ENCODE measurements at places on chromosomes 7 and 10.

- DNase-seq: no peak
These were observed 19.8 kb upstream of the TRIL start for GRCh38 chr7:28977881-28978280.

DNA sequence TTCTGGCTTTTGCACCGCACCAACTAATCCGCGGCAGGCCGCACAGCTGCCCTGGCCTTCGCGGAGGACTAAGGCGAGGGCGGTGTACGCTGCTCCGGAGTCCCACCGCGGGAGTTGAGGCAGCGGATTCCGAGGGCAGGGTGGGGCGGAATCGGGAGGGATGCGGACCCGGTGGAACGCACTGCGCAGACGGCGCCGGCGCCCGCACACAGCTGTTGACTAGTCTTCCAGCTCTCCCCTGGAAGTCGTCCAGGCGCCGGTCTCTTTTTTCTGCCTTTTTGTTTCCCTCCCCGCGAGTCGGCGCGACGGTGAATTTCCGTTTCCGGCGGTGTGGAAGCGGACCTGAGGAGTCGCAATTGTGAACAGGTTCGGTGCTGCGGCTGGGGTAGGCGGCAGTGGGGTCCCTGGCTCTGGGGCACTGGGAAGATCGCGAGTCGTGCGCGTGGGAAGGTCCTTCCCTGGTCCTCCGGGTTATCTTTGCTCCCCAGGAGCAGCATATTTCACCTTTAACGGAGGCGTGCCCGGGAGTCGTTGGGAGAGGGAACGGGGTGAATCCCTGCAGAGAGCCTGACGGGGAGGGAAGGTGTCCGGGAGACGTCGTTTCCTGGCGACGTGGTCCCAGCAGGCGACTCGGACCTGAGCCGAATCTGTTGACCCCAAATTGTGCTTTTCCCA lies at the start of gene ASAH2B:
TSS of gene ASAH2B (plus strand) at position 319 of the 675 bp plus-strand sequence. CDS start 5,195 bp downstream, outside the sequence.
- DNase-seq: no peak

GRCh38 chr10:76358743-76359395 lies 927.4 kb downstream of the LRMDA start:
- DNase-seq: no peak

DNA sequence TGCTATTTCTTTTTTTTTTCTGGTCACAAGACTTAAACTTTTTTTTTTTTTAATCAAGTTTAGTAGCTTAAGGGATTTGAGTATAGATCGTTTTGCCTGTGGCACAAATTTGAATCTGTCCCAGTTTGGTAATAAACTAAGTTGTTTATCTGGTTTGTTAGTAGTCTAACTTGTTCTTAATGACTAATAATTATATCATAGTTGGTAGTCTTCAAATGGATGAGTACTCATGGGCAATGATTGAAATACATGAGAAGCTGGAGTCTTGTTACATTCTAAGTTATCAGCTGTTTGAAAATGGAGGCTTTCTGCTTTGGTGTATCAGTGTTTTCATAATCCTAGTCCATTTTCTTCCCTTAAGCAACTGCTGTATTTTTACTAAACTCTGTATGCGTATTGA lies 12.3 kb downstream of the BTAF1 start:
- DNase-seq: no peak

DNA sequence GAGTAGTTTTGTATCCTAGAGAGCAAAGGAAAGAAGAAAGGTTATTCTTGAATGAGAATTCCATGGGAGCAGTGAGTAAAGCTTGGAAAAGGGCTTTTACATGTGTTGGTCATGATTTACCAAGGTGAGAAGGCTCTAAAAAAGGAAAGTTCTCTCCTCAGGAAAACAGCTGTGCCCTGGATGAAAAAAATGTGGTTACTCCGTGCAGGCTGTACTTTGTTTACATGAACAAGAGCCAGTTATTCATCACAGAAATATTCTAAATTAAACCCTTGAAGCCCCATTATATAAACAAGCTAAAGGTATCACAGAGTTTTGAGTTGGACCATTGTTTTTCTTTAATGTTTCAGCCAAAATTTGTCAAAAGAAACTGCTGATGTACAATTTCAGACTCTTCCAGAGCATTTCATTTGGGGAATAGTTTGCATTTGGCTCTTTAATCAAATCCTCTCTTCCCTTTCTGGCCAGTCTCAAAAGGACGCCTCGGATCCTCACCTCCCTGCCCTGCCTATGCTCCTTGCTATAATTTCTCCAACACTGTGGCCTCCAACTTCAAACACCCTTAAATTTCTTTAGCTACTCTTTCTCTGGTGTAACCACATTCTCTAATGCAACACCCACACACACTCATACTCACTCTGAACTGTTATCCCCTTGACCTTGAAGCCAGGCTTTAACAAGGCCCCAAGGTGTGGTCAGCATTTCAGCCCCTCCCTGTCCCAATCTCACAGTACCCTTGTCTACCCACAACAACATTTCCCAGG lies 47.4 kb downstream of the AFAP1L2 start:
- DNase-seq: no peak

- no peak for DNase-seq
These were observed 48.6 kb downstream of the ICA1 start for GRCh38 chr7:8213381-8213780.

- DNase-seq: no peak
These were observed 51.5 kb downstream of the CRPPA start for GRCh38 chr7:16369855-16370254.

GRCh38 chr7:159119851-159120539 lies 24.7 kb downstream of the VIPR2 start:
- no peak for DNase-seq

- DNase-seq: no peak
These were observed 10.5 kb upstream of the PPIF start for GRCh38 chr10:79336739-79337138.

All from glomerular endothelial cell (primary cell).